HS-5 (cell line): ENCODE measurements at places on chromosomes 5 and 9.

GRCh38 chr5:164235300-164235891 is 730.0 kb downstream of the MAT2B start:
- DNase-seq, result peak; percentile 76

- no peak for DNase-seq
Measured at GRCh38 chr5:78799266-78800017, 150.9 kb upstream of the LHFPL2 start.

DNA sequence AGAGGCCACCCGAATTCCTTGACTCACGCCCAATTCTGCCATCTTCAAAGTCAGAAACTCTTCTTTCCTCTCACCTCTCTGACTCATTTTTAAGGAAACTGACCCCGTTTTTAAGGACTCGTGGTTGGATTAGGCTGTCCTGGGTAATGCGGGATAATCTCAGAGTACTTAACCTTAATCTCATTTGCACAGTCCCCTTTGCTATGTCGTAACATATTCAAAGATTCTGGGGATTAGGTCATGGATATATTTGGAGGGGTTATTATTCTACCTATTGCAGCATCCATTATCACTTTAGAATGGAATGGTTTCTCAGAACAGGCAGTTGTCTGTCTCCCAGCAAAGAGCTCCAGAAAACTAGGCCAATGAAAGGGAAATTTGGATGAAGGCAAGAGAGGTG is 80.8 kb upstream of the IL12B start:
- DNase-seq, result no peak

DNA sequence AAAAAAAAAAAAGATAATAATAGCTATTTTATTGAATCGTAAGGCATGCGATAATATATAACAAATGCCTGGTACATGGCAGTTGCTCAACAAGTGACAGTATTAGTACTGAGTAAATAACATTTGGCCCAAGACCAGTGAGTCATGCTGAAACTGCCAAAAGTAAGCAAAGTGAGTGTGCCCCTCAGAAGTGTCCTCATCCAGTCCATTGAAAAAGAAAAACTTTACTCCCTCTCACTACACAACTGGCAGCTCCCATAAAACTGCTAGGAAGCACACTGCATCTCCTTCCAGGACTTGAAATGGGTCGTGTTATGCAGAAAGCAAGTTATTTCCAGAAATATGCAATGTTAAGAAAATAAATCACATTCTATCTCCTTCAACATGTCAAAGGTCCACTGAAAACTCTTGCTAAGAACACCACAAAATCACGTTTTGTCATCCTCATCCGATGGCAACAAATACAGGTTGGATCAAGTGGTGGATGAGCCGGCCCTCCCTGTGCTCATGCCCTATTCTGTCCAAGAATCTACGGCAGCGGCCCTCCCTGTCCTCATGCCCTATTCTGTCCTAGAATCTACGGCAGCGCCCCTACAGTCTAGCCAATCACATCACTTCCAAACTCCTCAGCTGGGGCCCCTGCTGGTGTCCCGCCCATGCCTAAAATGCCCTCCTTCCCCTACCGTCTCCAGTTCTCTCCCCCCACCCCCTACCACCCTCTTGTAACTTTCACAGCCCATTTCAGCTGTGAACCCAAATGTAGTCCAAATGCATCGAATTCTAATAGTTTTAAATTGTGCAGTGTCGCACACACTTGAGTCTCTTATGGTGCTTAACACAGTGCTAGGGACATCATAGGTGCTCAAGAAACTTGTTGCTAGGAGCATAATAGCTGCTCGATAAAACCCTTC is 12.5 kb downstream of the PTCH1 start:
- DNase-seq, result no peak

DNA sequence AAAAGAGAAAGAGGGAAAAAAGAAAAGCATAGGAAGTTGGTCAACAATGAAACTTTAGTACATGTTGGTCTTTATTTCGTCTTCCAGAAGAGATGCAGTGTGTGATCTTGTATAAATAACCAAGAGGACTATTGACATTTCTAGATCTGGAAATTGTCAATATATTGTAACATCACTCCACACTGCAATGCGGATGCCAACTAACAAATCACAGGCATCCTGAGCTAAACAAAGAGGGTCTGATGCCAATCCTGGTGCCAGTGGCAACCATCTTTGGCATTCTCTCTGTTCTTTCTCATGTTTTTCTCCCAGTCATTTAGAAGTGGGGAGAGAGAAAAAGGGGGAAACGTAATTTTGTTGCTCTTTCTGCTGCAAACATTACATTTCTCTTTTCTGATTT is 9.7 kb downstream of the NFIB start:
- DNase-seq, result no peak
